ENCODE measurements at places on chromosomes 11 and 22.

DNA sequence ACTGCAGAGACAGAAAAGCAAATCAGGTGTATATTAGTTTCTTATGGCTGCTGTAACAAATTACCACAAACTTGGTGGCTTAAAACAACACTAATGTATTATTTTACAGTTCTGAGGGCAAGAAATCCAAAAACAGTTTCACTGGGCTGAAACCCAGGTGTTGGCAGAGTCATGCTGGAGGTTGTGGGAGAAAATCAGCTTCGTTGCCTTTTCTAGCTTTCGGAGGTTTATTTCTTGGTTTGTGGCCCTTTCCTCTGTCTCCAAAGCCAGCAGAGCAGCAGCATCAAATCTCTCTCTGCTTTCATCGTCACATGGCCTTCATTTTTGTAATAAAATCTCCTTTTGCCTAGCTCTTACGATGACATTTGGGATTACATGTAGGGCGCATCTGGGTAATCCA lies 33.0 kb upstream of the OR6M1 start:
- DNase-seq: no peak

- DNase-seq: no peak
These were observed 303.0 kb downstream of the CADM1 start for GRCh38 chr11:115201111-115201792.

DNA sequence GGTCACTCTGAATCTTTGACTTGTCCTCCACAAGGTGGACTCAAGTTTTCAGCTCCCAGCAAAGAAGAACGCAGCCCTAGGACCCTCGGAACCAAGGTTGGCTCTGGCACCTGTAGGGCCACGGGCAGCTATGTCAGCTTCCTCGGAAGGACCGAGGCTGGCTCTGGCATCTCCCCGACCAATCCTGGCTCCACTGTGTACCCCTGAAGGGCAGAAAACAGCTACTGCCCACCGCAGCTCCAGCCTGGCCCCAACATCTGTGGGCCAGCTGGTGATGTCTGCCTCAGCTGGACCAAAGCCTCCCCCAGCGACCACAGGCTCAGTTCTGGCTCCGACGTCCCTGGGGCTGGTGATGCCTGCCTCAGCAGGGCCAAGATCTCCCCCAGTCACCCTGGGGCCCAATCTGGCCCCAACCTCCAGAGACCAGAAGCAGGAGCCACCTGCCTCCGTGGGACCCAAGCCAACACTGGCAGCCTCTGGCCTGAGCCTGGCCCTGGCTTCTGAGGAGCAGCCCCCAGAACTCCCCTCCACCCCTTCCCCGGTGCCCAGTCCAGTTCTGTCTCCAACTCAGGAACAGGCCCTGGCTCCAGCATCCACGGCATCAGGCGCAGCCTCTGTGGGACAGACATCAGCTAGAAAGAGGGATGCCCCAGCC lies 2.2 kb downstream of the INPP5J start:
- no peak for DNase-seq

- no peak for DNase-seq
These were observed 12.3 kb downstream of the APOL6 start for GRCh38 chr22:35660291-35661127.

GRCh38 chr11:91866642-91867041 lies 358.0 kb upstream of the FAT3 start:
- DNase-seq: no peak

DNA sequence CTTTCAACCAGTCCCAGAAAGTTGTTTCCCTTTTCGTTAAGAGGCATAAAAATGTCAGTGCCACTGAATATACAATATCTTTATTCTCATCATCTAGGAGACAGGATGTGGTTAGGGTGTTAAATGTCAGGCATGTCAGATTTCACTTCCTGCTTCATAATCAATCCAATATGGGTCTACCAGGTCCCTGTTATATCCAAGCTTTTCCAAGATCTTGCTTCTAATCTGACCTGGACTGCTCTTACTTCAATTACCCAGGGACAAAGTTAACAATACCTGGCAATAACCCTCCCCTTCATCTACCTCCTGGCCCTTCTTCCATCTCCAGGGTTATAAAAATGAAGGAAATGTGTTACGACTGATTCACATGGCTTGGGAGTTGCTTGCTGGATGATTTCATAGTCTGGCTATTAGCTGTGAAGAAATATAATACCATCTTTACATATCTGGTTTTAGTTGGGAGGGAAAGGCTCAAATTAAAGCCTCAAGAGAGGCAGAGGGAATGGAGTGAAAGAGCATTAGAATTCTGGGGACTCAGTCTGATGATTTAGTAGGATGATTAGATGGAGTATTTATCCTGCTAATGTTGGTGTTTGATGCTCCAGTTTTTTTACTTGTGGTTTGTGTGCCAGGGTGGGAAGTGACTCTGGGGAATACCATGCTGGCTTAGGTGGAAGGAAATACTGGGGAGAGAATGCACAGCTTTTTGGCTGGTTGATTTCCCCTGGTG lies 534.3 kb downstream of the ETS1 start:
- DNase-seq: no peak

DNA sequence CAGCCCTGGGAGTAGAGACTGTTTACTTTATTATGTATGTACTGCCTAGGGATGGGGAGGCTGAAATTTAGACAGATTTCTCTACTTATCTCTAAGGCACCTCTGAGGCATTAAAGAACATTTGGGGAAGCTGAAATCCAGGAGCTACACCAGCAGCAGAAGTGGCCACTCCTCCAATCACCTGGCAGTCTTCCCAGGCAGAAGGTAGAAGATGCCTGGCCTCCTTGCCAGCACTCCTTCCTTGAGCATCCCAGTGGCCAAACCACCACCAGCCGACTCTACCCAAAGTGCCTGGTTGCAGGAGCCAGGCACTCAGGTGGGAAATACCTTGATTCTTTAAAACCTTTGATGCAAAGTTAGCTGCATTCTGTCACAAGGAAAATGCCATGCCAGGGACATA lies 1.9 kb upstream of the FAT3 start:
- no peak for DNase-seq

DNA sequence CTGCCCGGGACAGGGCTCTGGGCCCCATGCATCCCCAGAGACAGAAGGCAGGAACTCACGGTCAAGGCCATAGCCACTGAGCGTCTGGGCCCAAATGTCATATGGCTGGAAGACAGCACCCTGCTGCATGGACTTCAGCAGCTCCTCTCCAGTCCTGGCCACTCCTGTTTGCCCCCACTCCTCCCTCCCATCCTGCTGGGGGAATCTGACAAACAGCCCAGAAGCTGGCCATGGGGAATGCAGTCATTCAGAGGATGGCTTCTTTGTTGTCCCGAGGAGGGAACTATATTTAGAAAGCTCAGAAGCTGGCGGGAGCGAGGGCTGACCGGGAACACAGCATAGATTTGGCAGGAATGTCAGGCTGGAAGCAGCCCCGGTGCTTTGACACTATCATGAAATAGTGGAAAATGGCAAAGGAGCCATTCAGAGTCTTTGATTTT lies 35.0 kb downstream of the DKK3 start:
- no peak for DNase-seq

- DNase-seq: no peak
These were observed 133.9 kb downstream of the WNT7B start for GRCh38 chr22:45843031-45843430.

DNA sequence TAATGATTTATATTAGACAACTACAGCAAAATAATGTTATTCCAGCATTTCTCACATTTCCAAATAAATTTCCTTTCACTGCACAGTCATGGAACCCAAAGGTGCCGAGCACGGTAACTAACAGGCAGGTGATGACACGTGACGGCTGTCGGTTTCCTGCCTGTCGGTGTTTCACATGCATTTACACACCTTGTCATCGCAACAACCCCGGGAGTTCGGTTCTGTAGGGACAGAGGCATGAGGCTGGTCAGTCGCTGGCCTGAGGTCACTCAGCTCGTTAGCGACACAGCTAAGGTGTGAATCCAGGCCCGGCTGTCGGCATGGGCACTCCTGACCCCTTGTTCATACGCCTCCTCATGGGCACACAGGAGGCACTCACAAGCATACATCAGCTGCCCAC lies 9.9 kb downstream of the DNAL4 start:
- DNase-seq: no peak

DNA sequence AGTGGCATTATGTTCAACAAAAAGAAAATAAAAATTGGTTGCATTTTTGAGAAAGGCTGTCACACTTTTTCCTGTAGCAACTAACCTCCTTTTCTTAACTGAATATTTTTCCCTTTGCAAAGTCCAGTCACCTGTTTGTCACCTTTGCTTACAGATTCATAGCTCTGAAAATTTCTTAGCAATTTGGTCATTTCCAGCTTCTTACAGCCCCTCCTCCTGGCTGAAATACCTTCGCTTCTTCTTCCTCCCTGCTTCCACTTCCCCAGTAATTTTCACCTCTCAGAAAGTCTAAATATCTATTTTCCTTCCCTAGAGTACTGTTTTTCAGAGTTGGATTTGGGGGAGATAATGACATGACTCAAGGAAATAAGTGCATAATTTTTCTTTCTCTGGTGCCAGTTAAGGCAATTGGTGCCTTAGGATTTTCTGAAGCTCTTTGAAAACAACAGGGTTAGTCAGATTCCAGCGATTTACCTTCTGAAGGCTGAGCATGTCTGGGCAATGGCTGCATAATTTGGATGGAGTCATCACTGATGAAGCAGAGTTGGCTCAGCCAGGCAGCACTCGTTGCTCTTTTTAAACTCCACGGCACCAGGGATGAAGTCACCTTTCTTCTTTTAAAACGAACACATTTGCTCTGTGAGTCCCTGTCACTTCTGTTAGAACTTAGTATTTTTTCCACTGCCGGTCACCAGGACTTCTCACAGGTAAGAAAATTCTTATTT lies 62.1 kb upstream of the AMOTL1 start:
- DNase-seq: no peak

DNA sequence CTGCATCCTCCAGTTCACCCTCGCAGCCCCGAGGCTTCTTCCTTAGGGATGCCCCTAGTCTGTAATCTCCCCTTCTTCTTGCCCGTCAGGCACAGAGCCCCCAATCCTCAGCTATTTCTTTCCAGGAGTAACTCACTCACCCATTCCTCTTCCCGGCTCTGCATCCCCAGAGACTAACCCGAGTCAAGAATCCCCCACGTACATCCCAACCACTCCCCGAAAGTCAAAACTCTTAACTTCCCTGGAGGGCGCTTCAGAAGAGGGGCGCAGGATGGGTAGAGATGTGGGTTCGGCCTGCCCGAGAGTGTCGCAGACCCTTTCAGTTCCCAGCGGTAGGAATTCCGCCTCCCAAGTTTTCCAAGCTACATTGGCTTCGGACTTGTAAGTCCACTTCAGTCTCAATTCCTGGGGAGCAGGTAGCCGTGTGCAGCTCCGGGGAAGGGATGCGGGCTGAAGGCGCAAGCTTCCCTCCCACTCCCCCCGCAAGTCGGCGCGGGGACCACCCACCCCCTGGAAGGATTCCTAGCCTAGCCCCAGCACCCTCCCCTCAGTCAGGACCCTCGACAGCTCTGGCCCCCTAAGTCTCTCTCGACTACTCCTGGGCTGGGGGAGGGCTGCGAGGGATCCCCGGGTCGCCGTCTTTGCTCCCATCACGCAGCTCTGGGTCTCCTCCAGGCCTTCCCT lies 871 bp downstream of the BDNF start:
- no peak for DNase-seq

DNA sequence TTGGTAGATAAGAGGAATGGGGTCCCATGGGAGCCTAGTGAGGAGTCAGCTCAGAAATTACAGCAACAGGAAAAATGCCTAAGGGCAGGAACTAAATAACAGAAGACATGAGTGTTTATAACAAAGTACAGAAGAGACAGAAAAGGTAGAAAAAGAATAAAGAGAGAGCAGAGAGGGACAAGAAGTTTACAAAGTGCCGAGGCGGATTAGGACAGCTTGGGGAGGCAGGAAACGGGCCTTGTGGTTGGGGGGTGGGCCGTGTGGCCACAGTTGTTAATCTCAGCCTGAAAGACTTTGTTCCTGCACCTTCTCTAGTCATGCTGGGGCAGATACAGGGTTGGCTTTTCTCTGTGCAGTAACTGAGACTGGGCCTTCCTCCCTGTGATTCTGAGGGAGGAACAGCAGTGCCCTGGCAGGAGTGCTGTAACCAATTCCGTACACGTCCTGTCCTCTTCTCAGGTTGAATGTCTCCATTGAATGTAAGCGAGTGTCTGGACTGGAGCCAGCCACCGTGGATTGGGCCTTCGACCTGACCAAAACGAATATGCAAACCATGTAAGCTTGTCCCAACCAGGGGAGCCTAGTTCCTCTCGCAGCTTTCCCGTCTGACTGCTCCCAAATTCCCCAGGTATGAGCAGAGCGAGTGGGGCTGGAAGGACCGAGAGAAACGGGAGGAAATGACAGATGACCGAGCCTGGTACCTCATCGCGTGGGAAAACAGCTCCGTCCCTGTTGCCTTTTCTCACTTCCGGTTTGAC lies 13.2 kb downstream of the NAA40 start:
- no peak for DNase-seq

DNA sequence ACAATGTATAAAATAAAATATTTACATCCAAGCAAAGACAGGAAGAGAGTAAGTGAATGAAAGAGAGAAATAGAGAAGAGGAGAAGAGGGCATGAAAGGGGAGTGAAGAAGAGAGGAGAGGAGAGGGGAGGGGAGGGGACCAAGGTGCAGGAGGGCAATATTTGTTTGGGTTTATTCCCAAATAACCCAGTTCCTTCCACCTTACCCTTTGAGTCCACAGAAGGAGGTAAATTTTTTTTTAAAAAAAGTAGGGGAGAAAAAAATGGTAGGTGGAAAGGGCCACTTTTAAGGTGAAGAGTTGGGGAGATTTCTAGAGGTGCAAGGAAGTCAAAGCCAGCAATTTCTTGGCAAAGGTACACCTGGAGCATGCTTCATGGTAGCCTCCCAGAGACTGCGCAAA lies 2.1 kb upstream of the OR5AN1 start:
- DNase-seq: no peak

DNA sequence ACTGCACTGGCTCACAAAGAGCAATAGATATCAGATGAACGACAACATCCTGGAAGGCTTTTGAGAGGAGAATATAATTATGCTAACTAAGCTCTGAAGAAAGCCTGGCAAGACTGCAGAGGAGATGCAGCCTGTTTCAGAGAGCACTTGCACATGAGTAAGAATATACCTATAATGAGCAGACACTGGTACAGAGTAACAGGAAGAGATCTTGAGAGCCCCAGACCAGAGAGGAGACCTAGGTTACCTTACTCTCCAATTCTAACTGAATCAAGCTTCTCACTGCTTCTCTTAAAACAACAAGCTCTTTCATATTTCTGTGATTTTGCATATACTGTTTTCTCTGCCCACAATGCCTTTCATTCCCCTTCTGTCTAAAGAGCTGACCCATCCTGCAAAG lies 66.5 kb downstream of the FAM168A start:
- DNase-seq: no peak

GRCh38 chr22:44154436-44154942 lies 26.2 kb upstream of the PARVG start:
- DNase-seq: no peak

DNA sequence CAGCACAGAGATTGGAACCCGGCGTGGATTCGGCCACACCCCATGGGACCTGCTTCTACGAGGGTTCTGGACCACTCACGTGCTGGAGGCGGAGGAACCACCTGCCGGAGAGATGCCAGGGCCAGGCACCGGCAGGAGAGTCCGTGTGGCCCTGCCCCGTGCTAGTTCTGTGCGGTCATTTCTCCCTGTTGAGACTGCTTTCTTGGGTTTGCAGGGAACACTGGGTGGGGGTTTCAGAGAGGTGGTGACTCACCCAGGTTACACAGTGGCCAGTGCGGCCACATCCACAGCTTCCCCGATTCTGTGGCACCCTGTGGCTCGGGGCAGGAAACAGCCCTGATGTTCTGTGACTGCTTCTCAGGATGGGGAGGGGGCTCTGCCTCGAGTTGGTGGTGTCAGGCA lies 3.6 kb upstream of the PHLDA2 start:
- no peak for DNase-seq

GRCh38 chr22:40218152-40218551 lies 40.4 kb downstream of the TNRC6B start:
- DNase-seq: no peak
